Right cardiac atrium (tissue), 5 donors: ENCODE measurements at places on chromosomes 7 and 10. TPM values are rescaled to one million over a fixed set of nuclear protein-coding genes. Genes with fewer than 3 reads are reported as not detected.

Gene OR9A4
- not detected for total RNA-seq

Gene MEOX2
- 3.1 TPM for total RNA-seq

Gene TRPV6
- not detected for total RNA-seq

Gene BTBD16
- total RNA-seq, result 0.17 TPM

Gene NXPH1
- not detected for total RNA-seq

Gene SEMA3D
- 3.1 TPM for total RNA-seq

Gene SLC39A12
- total RNA-seq, result not detected

Gene PSMC2
- 120 TPM for total RNA-seq

Gene KIAA1217
- total RNA-seq, result 31.3 TPM

Gene HOXA3
- total RNA-seq, result 0.28 TPM

Gene SMKR1
- not detected for total RNA-seq

Gene GATA3
- 1.0 TPM for total RNA-seq

Gene PLA2G12B
- 6.0 TPM for total RNA-seq

Gene MACROH2A2
- 14.7 TPM for total RNA-seq

Gene PALD1
- 5.6 TPM for total RNA-seq

Gene AGMO
- not detected for total RNA-seq

Gene IL15RA
- 19.2 TPM for total RNA-seq

Gene RBAK
- 11.6 TPM for total RNA-seq

Gene CD36
- 620 TPM for total RNA-seq

Gene LRRC18
- total RNA-seq, result not detected

Gene BUD31
- total RNA-seq, result 44.2 TPM

Gene MYOZ1
- 73.9 TPM for total RNA-seq

Gene MYH16
- total RNA-seq, result not detected

Gene FOXI2
- not detected for total RNA-seq

Gene VGF
- not detected for total RNA-seq

Gene PLPP4
- total RNA-seq, result not detected

Gene CALN1
- not detected for total RNA-seq

Gene CCDC136
- 6.5 TPM for total RNA-seq

Gene COL28A1
- 4.6 TPM for total RNA-seq

Gene HOXA5
- total RNA-seq, result not detected

Gene CRHR2
- not detected for total RNA-seq

Gene PPRC1
- 12.7 TPM for total RNA-seq

Gene EDRF1
- total RNA-seq, result 14.7 TPM

Gene SEPHS1
- total RNA-seq, result 35.4 TPM

Gene SERPINE1
- total RNA-seq, result 2.1 TPM

Gene ASAH2
- 4.5 TPM for total RNA-seq

Gene UCMA
- not detected for total RNA-seq

Gene SLC26A3
- total RNA-seq, result not detected
